ENCODE measurements at places on chromosomes 2 and 18.

DNA sequence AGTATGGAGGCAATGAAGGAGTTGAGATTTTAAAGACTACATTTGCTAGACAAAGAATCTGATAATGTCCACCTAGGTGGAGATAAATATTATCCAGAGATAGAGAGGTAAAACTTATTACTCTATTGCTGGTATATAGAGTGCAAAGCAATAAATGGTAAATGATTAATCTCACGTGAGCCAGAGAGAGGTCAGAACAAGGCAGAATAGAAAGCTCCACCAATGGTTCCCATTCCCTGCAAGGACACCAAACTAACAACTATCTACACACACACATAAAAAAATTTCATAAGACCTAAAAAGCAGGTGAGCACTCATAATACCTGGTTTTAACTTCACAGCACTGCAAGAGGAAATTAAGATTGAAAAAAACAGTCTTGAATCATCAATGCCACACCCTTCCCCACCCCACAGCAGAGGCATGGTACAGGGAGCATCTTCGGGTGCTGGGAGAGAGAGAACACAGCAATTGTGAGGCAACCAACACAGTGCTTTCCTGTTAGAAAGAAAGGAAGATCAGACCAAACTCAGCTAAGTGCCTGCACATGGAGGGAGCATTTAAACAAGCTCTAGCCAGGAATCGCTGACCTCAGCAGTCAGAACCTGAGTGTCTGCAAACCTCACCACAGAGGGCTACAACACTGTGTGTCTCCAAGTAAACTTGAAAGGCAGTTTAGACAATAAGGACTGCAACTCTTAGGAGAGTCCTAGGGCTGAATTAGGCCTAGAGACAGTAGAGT, 1432.6 kb upstream of the TMEFF2 start:
- DNase-seq, result no peak

GRCh38 chr2:64760128-64760527, 106.4 kb upstream of the SERTAD2 start:
- no peak for DNase-seq

DNA sequence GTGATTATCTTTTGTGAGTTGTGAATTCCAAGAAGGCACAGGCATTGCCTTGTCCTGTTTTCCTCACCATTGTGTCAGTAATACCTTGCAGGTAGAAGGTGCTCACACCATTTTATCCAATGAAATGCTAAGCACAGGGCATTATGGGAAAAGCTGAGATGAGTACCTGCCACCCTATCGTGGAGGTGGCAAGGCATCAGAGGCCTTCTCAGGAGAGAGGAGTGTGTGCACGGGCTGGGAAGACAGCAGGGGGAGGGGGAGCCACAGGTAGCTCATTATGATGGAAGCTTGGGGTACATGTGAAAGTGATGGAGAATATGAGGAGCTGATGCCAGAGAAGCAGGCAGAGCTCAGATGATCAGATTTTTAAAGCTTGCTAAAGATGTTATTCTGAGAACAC, 69.5 kb downstream of the ASAP2 start:
- no peak for DNase-seq

DNA sequence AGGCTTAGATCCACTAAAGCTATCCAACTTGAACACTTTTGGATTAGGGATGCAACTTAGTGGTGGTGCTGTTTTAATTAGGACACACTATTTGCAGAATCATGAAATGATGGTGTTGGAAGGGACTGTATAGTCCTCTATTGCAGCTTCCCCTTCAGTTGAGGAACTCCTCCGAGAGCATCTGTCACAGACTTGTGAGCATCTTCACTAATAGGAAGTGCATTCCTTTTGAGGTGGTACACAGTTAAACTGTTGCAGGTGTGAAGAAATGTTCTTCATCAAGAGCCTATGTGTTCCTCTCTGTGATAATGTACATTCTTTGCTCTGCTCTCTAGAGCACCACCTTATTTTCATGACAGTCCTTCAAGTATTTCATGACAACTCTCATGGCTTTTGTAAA, 197.4 kb downstream of the CAMKMT start:
- no peak for DNase-seq

GRCh38 chr2:232117413-232117812, 155.9 kb downstream of the DIS3L2 start:
- no peak for DNase-seq

- no peak for DNase-seq
Observed at GRCh38 chr2:158841850-158842249, 46.7 kb downstream of the DAPL1 start.

- DNase-seq, result no peak
Observed at GRCh38 chr2:156459720-156460119, 23.5 kb downstream of the GPD2 start.

GRCh38 chr18:79401494-79402208, 5.9 kb downstream of the NFATC1 start:
- DNase-seq, result no peak

- no peak for DNase-seq
Observed at GRCh38 chr2:209771474-209772289, at the start of gene UNC80. Gene UNC80 (plus strand): TSS chr2:209771832. CDS start chr2:209772073, 241 bp downstream.

DNA sequence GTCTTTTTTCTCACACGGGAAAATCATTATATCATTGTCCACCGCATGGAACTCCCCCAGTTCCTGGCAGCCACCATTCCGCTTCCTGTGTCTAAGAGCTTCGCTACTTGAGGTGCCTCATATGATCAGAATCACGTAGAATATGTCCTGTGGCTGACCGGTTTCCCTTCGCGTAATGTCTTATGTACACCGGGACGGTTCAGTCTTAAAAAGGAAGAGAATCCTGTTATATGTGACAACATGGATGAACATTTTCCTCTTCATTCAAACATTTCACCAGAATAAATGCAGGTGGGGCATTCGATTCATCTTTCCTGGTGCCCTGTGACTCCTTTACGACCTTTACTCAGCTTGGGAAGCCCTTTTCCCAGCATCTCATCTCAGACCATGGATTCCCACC, 131.7 kb upstream of the TWIST2 start:
- DNase-seq, result no peak

DNA sequence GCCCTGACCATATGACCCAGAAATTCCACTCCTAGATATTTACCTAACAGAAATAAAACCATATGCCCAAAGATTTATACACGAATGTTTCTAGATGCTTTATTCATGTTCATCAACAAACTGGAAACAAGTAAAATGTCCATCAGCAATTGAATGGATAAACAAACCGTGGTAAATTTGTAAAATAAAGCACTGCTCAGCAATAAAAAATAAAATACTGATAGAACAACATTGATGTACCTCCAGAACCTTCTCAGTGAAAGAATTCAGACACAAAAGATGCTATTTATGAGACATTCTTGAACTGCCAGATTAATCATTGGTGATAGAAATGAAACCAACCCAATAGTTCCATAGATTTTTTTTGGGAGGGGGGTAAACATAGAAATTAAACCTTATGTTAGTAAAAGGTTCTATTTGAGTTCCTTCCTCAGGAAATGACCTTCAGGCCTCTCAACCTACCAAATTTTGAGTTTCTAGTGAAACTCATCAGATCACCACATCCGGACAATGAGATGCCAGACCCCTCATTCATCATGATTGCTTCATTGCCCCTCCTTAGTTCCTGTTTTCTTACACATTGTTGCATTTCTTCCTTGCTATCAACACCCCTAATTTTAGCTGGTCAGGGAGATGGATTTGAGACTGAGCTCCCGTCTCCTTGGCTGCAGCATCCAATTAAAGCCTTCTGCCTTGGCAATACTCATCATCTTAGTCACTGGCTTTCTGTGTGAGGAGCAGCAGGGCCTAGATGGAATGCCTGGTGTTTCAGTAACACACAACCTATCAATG, 203.5 kb downstream of the LPIN1 start:
- no peak for DNase-seq

DNA sequence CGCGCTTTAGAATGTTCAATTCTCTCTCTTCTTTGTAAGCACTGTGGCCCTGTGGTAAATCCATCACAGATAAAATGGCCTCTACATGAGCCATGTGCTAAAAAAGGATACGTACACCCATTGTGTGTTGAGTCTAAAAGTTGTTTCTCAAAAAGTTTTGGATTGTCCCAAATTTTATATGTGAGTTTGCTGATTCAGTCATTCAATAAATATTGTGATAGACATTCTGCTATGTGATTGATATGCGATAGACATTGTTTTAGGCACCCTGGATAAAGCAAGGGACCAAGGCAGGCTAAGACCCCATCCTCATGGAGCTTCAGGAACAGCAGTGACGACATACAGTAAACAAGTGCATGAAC, 53.5 kb downstream of the E2F6 start:
- DNase-seq, result no peak

All from stimulated activated CD4-positive, alpha-beta T cell treated with anti-CD3 and anti-CD28 coated beads, Interleukin-15, amount 100 ng/mL, for 1 hour (primary cell).